ENCODE measurements at places on chromosomes 6 and 20. TPM values are rescaled to one million over a fixed set of nuclear protein-coding genes. Genes with fewer than 3 reads are reported as not detected.

DNA sequence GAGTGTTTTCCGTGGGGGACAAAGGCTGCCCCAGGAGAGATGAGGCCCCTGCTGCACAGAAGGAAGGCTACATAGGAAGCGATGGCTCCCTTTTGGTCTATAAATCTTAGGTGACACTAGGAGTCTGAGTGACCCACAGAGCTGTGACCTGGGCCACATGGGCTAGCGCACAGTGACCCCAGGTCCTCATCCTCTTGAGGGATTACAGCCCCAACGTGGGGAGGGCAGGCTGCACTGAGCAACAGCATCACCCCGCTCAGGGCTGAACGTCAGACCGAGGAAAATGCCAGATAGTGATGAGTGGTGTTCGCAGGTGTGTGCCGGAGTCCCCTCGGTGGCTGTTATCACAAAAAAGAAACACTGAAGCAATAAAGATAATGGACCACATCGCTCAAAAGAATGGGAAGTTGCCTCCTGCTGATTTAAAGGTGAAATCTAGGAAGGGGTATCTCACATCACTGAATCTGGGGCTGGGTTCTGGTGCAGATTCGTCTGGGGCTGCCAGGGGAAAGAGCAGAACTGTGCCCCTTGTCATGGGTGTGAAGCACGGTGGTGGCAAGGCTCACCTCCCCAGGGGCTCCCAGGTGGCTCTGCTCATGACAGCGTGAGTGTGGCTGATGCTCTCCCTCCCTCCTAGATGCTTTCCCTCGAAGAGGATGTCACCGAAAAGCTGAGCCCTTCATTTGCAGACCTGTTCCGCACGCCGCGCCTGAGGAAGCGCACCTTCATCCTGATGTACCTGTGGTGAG lies 14.5 kb downstream of the SLC22A1 start:
- DNase-seq = no peak

- no peak for DNase-seq
Observed at GRCh38 chr6:73481969-73482368, 20.4 kb downstream of the MTO1 start.

DNA sequence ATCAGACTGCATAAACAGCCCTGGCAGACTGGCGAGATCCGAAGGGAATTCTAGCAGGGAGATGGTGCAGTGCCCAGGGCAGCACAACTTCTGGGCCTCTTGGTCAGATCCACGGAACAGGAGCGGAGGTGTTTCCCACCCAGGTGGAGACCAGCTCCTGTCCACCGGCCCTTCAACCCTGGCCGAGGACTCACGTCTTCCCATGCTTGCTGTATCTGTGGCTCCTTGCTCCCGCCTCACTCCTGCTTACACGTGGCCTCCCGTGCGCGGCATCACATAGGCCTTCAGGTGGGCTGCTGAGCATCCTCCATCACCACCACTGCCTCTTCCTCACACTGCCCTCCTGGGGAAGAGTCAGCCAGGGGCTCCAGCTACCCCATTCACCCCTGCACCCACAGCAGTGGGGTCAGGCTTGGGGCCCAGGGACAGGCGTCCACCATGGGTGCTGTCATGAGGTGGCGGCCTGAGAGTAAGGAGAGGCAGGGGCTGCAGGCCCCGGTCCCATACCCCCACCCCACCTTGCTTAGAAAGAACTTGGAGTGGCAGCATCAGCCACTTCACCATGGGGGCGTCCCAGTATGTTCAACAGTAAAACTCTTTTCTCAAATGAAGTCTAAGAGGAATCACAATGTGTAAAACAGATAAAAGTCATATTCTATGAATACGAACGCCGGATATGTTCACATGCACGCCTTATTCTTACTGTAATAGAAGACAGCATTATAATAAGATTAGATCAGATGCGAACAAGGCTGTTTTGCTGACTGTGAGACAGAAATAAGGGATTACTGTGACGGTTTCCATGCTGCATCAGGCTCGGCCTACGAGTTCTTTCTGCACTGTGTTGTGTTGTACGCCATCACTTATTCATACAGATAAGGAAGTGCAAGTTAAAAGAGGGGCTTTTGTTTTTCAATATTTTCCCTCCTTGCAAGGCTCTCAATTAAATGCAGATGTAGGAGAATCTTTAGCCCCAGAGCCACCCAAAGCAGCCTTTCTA lies 165.4 kb downstream of the GRM4 start:
- no peak for DNase-seq

- DNase-seq = no peak
Observed at GRCh38 chr6:147933224-147933623, 409.4 kb upstream of the SASH1 start.

- DNase-seq = no peak
Observed at GRCh38 chr6:25311331-25311840, 32.2 kb downstream of the CARMIL1 start.

DNA sequence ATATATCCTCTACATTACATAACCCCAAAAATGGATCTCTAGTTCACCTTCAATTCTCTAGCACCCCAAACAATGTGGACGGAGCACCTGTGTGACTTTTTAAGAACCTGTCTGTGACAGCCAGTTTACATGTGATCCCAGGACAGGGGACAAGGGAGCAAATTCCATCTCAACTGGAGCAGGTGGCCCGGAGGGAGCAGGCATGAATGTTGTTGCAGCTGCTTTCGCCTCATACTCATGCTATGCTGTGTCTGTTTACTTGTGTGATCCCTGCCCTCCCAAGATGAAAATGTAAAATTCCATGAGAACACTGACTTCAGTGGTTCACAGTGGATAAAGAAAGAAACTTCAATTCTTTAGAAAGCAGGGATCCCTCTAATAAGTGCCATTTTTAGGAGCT lies 600.3 kb downstream of the CDH26 start:
- DNase-seq = no peak

- no peak for DNase-seq
Observed at GRCh38 chr20:49615401-49616153, 47.6 kb upstream of the PTGIS start.

DNA sequence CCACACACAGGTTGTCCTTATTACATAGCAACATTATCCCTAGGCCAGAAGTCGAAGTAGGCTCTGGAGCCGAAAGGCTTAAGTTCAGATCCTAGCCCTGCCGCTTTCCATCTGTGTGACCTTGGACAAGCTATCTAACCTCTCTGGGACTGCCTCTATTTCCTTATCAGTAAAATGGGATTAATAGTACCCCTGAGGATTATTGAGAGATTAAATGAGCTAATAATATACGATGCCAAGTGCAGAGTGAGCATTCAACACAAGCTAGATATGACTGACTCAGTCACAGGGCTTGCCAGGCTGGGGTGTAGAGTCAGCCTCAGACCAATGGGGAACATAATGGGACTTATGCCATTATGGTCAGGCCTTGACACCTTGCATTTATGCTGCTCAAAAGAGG lies 8.9 kb upstream of the SPATA2 start:
- no peak for DNase-seq

DNA sequence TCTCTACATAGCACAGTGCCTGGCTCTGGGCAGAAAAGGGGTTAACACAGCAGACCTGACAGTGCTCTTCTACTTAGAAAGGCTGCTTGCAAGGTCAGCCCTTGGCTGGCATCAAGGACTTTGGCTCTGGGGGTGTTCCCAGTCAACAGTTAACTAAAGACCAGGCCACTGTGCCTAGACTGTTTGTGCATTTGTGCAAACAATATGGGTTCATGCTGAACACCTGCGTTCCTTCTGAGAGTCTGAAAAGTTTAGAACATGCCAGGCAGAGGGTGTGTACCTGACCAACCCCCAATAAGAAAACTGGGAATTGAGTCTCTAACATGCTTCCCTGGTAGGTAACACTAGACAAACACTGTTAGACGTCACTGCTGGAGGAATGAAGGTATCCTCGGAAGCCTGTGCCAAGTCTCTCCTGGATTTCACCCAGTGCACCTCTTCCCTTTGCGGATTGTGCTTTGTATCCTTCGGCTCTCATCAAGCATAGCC lies 110.7 kb downstream of the PDE10A start:
- no peak for DNase-seq

DNA sequence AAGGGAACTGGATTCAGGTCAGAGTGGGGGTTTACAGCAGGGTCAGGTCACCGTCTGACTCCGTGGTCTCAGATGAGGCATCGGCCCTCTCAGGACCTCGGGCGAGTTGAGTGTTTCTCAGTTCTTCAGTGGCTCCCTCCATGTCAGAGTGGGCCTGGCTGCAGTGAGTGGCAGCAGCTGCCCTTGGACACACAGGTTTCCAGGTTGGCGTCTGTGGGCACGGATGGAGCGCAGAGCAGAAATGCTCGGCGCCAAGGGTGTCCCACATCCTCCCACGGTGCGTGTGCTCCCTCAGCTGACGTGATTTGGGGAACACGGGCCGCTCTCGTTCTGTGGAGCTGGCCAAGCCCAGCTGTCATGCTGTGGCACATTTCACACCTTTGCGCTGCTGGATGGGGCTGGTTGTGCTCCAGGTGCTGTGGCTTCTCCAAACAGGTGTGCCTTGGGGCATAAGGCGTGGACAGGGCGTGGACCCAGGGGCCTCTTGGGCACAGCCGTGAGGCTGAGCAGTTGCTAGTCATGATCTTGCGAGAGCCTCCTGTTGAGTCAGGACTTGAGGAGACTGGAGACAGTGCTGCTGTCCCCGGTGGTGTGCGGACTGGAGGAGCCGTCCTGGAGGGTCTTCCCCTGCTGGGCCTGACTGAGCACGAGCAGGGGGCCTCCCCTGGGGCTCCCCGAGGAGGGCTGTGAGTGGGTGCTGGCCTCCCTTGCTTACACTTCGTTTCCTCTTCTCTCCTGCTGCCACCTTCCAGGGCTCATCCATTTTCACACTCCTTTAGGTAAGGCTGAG lies 9.5 kb upstream of the DNAJC5 start:
- DNase-seq = no peak

- no peak for DNase-seq
Observed at GRCh38 chr20:58553841-58554240, 38.6 kb upstream of the APCDD1L start.

DNA sequence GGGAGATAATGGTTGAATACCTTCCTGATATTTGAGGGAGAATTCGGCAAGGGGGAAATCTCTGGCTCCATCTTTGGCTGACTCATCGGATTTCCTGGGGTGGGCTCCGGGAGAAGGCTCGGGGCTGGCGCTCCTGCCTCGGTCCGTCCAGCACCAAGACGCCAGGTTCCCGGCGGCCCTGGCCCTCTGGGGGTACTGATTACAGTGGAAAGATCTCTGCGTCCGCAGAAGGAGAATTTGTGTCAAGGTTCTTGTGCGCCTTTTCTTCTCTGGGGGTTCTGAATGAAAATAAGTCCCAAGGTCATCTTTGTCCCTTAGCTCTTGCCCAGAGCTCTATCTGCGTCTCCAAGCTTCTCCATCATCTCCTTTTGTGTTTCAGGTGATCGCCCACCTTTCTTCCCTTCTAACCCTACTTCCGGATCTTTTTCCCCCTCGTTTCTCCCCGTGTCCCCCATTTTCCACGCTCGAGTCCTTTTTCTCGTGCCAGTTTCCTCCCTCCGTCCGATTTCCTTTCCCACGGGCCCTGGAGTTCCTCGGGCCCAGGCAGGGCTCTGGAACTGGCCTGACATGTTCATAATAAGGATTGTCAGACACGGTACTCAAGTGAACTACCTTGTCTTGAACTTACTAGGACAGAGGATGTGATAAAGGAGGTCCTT lies 11.6 kb downstream of the NRN1 start:
- no peak for DNase-seq

DNA sequence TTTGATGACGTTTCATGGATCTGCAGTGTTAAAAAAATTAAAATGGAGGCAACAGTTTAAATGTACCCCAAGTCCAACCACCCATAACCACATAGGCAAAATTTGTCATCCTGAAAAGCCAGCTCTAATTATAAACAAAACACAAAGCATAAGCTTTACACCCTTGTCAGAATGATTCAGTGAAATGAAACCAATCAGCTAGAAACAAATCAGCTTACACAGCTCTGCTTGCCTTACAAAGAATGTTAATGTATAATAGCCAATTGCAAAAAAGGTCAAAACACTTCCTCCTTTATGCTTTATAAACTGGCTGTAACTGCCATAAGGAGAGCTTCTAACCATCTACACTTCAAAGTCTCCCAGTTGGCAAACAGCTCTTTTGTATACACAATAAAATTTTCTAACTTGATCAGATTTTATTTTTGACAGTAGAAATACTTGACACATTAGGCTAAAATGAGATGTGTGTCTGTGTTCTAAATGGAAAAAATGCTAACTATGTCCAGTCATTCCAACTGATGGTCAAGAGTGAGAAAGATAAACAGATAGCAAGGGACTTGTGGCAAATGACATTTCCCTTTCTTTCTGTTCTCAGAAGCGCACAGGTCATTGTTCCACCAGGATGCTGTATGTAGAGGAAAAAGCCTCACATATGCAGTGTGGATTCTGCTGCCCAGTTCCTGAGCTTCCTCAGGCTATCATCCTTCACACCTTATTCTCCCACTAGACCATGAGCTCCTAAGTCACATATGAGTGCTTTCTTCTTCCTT lies 344.3 kb upstream of the ID4 start:
- no peak for DNase-seq

GRCh38 chr6:80363501-80364122 lies 257.1 kb downstream of the BCKDHB start:
- no peak for DNase-seq

GRCh38 chr20:62535964-62536363 lies 60.2 kb upstream of the GATA5 start:
- no peak for DNase-seq

DNA sequence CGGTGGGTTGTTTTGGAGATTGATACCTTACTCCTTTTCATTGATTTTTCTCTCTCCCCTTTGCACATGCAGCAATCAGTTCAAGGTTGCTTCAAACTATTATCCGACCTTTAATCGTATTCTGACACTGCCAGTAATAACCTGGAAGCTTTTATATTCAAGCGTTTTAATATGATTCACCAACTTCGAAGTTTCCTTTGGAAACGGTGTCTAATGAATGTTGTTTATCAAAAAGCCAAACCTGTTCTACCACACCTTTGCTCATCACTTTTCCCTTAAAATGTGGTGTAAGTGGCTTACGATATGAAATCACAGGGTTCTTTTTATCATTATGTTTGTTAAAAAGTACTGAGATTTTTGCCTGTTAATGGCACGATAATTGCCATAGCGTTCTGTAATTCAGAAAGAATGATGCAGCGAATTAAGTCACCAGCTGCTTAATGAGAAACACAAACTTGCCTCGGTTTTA lies 660 bp downstream of the STXBP5 start:
- no peak for DNase-seq

- no peak for DNase-seq
Observed at GRCh38 chr6:116954938-116955337, 77.9 kb downstream of the RFX6 start.

DNA sequence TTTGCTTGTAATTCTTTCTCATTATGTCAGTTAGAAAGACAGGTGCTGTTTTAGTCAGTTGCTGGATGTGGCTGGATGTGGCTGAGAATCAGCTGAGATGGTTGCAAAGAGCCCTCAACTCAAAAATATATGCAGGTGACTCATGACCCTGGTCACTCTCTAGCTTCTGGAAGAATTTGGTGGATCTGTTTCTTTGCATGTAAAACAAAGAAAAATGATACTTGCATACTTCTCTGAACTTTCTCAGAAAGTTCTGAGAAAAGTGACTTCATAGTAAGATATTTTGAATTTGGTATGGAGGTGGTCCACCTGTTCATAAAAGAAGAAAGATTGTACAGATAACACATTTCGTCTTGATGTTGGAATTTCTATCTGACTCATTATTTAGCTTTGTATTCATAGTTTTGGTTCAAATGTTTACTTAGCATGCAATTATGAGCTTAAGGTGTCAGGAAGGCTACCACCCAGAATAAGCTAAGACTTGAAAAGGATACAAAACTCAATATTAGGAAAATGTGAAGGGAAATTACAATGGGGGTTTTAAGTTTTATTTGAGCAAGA lies 163.2 kb upstream of the OLIG3 start:
- peak; percentile 22 for DNase-seq

Gene C20orf204
- 4.8 TPM for total RNA-seq

Gene SYNDIG1
- not detected for total RNA-seq

Gene LIME1
- total RNA-seq = 253 TPM

Gene LAMP5
- total RNA-seq = not detected

Gene ECT2L
- total RNA-seq = not detected

Gene DNAH8
- 0.07 TPM for total RNA-seq

Gene NFATC2
- 68.8 TPM for total RNA-seq

Gene COL10A1
- total RNA-seq = not detected

All from activated CD4-positive, alpha-beta T cell treated with anti-CD3 and anti-CD28 coated beads, Interleukin-2, amount 10 ng/mL, durations not matched to agents 7 days and 5 days (primary cell).